GM10248 (cell line): ENCODE measurements at places on chromosomes 7 and 10.
A peak's percentile ranks its signal among the peaks of the same experiment; 100 is the strongest.

DNA sequence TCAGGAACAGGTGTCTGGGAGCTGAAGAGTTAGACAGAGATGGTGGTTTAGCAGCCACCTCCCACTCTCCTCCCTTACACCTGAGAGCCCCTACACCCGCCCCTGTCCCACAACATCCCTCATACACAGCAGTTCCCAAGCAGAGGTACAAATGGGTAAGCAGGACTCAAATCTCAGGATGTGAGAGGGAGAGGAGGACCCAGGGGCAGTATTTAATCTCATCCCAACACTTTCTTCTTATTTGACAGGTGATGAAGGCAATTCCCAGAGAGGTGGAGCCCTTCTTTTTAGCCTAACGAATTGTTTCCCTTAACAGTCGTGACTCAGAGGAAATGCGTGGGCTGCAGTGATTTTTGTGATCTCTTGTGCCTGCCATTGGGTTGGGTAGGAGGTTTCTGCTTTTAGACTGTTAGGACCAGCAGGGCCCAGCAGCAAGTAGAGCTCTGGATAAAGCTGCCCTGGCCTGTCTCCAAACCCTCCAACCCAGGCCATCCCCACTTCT is 191.3 kb downstream of the HECW1 start:
- DNase-seq = peak; percentile 33

DNA sequence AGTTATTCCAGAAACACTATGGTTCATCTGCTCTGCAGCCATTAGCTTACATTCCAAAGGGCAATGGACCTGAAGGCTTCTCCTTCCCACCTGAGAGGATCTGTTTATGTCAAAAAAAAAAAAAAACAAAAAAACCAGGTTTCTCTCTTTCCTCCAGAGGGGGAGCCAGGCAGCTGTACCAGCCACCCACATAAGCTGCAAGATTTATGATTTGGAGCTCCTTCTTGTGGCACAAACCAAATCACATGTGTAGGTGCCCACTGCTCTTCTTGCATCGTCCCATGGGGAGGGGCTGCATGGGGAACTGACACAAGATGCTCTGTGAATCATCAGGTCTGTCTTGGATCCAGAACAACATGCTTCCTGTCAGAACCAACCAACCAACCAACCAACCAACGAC is 231.6 kb upstream of the IGFBP3 start:
- no peak for DNase-seq

GRCh38 chr7:41573015-41573414 is 129.9 kb downstream of the INHBA start:
- no peak for DNase-seq

- DNase-seq = no peak
These were observed 5.6 kb downstream of the CALML3 start for GRCh38 chr10:5530412-5530806.

- DNase-seq = no peak
These were observed 10.8 kb downstream of the SYCE1 start for GRCh38 chr10:133554600-133554999.
